Spinal cord (tissue), 10 donors: ENCODE measurements at places on chromosomes 16 and 17. TPM values are rescaled to one million over a fixed set of nuclear protein-coding genes. Genes with fewer than 3 reads are reported as not detected.

OTOP2 gene
- not detected for total RNA-seq

ATP5PD gene
- total RNA-seq, result 145 TPM

SPATA22 gene
- 0.44 TPM for total RNA-seq

RND2 gene
- total RNA-seq, result 25.5 TPM

CLUH gene
- 27.6 TPM for total RNA-seq

BICDL2 gene
- total RNA-seq, result 0.06 TPM

DBNDD1 gene
- 9.6 TPM for total RNA-seq

TP53TG3F gene
- not detected for total RNA-seq

OR4D1 gene
- total RNA-seq, result 0.06 TPM

ZNF18 gene
- total RNA-seq, result 16.2 TPM

DNAI2 gene
- total RNA-seq, result 0.69 TPM

MYOCD gene
- 0.94 TPM for total RNA-seq
